Endothelial cell (in vitro differentiated cells): ENCODE measurements at places on chromosomes 12 and 14.
A peak's percentile ranks its signal among the peaks of the same experiment; 100 is the strongest.

DNA sequence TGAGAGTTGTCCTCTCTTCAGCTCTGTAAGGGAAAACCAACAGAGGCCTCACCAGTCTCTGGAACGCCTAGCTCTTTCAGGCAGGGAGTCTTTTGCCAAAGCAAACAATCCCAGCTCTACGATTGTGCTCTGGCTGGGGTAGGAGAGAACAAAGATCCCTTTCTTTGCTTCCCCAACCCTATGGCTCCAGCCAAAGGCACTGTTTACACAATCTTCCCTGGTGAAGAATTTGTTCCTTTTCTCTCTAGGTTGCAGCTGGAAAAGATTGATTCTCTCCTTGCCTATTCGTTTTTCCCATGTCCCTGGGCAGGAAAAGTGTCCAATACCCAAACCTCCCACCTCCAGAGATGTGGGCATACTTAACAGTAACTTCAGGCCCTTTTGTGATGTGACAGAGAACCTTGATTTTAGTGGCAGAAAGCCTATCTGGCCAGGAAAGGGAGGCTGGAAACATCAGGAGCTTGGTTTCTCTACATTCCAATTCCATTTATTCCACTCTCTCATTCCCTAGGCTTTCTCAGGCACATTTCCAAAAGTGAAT, 16.8 kb downstream of the ATP5MC2 start:
- no peaks in the 10 kb centered on the region for H3K27me3 ChIP-seq
- peak overlapping the region; percentile 86 for H3K27ac ChIP-seq
- H3K4me3 ChIP-seq = no peak overlapping the region
- peaks cover 17% of the 10 kb centered on the region for H3K36me3 ChIP-seq

GRCh38 chr12:82057770-82058169, 298.6 kb upstream of the PPFIA2 start:
- DNase-seq = no peak
- H3K36me3 ChIP-seq = no peaks in the 10 kb centered on the region
- H3K27me3 ChIP-seq = no peaks in the 10 kb centered on the region
- no peak overlapping the region for H3K27ac ChIP-seq
- no peak overlapping the region for H3K4me3 ChIP-seq

DNA sequence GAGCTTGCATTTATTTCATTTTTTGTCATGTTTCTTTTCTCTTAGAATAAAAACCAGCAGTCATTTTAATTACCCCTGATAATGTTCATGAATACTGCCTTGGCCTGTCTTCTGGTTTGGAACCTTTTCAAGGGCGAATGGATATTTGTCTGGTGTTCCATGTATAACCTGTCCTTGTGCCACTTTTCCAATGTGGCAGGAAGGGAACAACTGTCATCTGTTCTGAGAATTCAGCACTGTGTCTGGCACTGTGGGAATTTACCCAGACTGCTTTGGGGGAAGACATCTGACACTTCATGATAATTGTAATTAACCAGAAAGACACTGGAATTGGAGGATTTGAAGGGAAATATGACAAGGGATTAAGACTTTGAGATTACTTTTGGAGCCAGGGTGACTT, 352.8 kb downstream of the APAF1 start:
- H3K4me1 ChIP-seq = no peaks in the 10 kb centered on the region
- H3K36me3 ChIP-seq = no peaks in the 10 kb centered on the region
- H3K27ac ChIP-seq = no peak overlapping the region
- H3K4me3 ChIP-seq = no peak overlapping the region

GRCh38 chr12:7042842-7043241, 17.7 kb upstream of the C1S start:
- H3K4me3 ChIP-seq = no peak overlapping the region
- H3K4me1 ChIP-seq = peaks cover 17% of the 10 kb centered on the region
- H3K27ac ChIP-seq = no peak overlapping the region

DNA sequence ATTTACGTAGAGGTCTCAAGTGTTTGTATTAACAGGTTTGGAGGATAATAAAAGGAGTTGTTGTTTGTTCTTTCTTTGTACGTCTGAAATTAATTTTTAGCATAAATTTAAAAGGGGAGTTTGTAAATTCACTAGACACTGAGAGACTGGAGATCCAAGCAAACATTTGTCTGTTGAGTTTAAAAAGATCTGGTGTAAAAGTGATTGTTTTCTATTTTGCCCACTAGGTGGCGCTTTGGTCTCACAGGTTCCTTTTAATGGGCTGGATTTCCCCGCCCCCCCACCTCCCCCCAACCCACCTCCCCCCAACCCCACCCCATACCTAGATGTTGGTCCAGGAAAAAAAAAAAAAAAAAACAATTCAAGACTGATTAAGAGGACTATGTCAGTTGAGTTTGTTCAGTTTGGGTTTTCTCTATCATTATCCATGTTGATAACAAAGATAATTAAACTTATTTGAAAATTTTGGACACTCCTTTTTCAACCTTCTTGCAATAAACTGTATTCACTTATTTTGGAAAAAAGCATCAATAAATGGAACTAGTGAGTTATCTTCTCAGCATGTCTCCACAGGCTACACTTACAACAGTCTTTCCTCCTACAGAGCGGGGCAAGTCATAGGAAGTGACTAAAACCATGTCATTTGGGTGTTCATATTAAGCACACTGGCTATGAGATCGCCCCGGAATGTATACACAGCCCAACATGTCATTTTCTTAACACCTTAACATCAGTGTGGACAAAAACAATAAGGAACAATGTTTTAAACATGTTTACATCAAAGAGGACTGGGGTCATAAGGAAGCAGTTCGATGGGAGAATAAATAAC, 841.1 kb downstream of the NRXN3 start:
- DNase-seq = peak; percentile 28
- H3K27me3 ChIP-seq = no peaks in the 10 kb centered on the region
- H3K27ac ChIP-seq = no peak overlapping the region
- peaks cover 3% of the 10 kb centered on the region for H3K4me1 ChIP-seq
- H3K36me3 ChIP-seq = no peaks in the 10 kb centered on the region

GRCh38 chr14:81176241-81176640, 44.5 kb downstream of the GTF2A1 start:
- H3K27me3 ChIP-seq = peaks cover 2% of the 10 kb centered on the region
- H3K27ac ChIP-seq = no peak overlapping the region
- H3K4me1 ChIP-seq = no peaks in the 10 kb centered on the region
- no peak overlapping the region for H3K4me3 ChIP-seq

GRCh38 chr12:31773867-31774266, 45.0 kb upstream of the AMN1 start:
- peaks cover 18% of the 10 kb centered on the region for H3K4me1 ChIP-seq
- H3K27ac ChIP-seq = no peak overlapping the region
- no peak for DNase-seq
- no peak overlapping the region for H3K4me3 ChIP-seq
- H3K27me3 ChIP-seq = peaks cover 2% of the 10 kb centered on the region
- peaks cover 4% of the 10 kb centered on the region for H3K36me3 ChIP-seq

DNA sequence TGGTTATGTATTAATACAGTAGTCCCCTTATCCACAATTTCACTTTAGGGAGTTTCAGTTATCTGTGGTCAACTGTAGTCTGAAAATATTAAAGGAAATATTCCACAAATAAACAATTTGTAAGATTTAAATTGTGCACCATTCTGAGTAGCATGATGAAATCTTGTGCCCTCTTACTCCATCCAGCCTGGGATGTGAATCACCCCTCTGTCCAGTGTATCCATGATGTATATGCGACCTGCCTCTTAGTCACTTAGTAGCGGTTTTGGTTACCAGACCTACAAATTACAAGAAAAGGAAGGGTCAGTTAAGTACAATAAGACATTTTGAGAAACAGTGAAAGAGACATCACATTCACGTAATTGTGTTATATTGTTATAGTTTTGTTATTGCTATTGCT, 39.9 kb upstream of the MDGA2 start:
- H3K4me1 ChIP-seq = no peaks in the 10 kb centered on the region
- DNase-seq = no peak
- peaks cover 4% of the 10 kb centered on the region for H3K27me3 ChIP-seq
- H3K27ac ChIP-seq = no peak overlapping the region
- no peaks in the 10 kb centered on the region for H3K36me3 ChIP-seq

- H3K4me3 ChIP-seq = peak overlapping the region; percentile 31
- no peak overlapping the region for H3K27ac ChIP-seq
- peaks cover 11% of the 10 kb centered on the region for H3K27me3 ChIP-seq
- no peak for DNase-seq
- H3K4me1 ChIP-seq = peaks cover 37% of the 10 kb centered on the region
Measured at GRCh38 chr14:23104070-23104590, 659 bp downstream of the CIROP start.

DNA sequence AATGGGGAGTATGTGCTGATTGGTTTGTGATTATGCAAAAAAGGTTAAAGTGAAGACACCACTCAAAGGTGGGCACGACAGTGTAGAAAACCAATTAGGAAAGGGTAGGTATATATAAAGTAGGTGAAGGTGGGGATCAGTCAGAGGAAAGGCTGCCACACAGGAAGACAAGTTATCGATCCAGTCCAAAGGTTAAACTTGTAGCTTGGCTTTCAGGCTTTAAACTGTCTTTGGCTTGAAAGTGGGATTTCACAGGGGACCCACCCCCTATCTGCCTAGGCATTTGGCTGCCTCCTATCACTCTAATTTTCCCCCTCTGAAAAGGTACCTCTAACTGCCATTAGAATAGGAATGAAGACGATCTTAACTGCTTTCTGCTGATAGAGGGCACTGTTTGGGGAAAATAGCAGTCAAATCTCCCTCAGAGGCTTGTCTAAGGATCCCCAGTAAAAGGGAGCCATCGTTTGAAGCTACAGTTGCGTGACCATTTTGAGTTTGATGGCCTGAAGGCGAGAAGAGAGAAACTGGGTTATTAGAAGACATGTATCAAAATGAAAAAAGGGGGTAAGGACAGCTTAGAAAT, 250.2 kb downstream of the GPHN start:
- no peak overlapping the region for H3K27ac ChIP-seq
- DNase-seq = no peak
- no peaks in the 10 kb centered on the region for H3K36me3 ChIP-seq
- no peaks in the 10 kb centered on the region for H3K27me3 ChIP-seq

- peaks cover 8% of the 10 kb centered on the region for H3K4me1 ChIP-seq
- H3K27me3 ChIP-seq = no peaks in the 10 kb centered on the region
- no peak for DNase-seq
- H3K4me3 ChIP-seq = no peak overlapping the region
- no peaks in the 10 kb centered on the region for H3K36me3 ChIP-seq
- H3K27ac ChIP-seq = no peak overlapping the region
Measured at GRCh38 chr12:69686731-69687130, 12.4 kb downstream of the BEST3 start.

GRCh38 chr12:52822771-52823510, 9.0 kb upstream of the KRT4 start:
- H3K27me3 ChIP-seq = peaks cover 5% of the 10 kb centered on the region
- DNase-seq = no peak
- no peaks in the 10 kb centered on the region for H3K4me1 ChIP-seq
- H3K27ac ChIP-seq = no peak overlapping the region
- H3K4me3 ChIP-seq = no peak overlapping the region

DNA sequence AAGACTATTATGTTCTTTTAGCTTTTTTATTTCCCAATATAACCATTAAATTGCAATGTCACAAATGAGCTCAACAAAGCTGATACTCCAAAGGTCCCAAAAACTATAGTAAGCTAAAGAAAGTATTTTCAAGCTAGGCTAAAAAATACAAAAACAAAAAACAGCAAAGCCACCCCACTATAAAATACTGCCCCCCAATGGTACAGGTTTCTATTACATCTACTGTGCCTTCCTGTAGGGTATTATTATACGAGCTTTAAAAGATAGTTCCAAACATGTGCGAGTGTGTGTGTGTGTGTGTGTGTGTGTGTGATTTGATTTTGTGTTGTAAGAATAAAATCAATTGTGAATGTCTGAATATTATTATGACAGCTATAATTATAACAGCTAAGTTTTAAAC, 1.1 kb downstream of the IFNG start:
- peaks cover 2% of the 10 kb centered on the region for H3K4me1 ChIP-seq
- H3K4me3 ChIP-seq = no peak overlapping the region
- H3K27ac ChIP-seq = no peak overlapping the region
- peak; percentile 6 for DNase-seq

- peaks cover 37% of the 10 kb centered on the region for H3K4me1 ChIP-seq
- DNase-seq = peak; percentile 96
- H3K4me3 ChIP-seq = peak overlapping the region; percentile 97
- peaks cover 21% of the 10 kb centered on the region for H3K27me3 ChIP-seq
- peak overlapping the region; percentile 96 for H3K27ac ChIP-seq
Measured at GRCh38 chr12:46370792-46371717, 1.5 kb downstream of the SLC38A2 start.

- peaks cover 2% of the 10 kb centered on the region for H3K27me3 ChIP-seq
- H3K4me3 ChIP-seq = peak overlapping the region; percentile 37
- H3K4me1 ChIP-seq = peaks cover 61% of the 10 kb centered on the region
Measured at GRCh38 chr12:63949902-63950301, 105.4 kb downstream of the SRGAP1 start.

DNA sequence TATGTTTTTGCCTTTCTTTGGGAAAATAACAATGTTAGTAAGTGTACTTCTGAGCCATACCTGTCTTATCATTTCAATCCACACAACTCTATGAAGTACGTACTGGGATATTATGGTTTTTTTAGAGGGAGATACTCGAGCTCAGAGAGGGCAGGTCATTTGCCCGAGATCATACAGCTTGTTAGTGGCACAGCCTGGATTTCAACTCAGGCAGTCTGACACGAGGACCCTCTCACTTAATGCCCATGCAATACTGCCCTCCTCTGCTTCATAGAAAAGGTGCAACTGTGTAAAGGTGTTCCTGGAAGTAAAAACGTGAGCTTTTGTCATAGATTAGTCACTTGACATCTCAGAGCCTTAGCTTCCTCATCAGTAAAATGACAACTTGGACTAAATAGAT, 128.0 kb downstream of the NDUFA12 start:
- no peak overlapping the region for H3K4me3 ChIP-seq
- DNase-seq = peak; percentile 29
- peaks cover 4% of the 10 kb centered on the region for H3K36me3 ChIP-seq
- peaks cover 19% of the 10 kb centered on the region for H3K4me1 ChIP-seq
- no peak overlapping the region for H3K27ac ChIP-seq
- peaks cover 8% of the 10 kb centered on the region for H3K27me3 ChIP-seq

DNA sequence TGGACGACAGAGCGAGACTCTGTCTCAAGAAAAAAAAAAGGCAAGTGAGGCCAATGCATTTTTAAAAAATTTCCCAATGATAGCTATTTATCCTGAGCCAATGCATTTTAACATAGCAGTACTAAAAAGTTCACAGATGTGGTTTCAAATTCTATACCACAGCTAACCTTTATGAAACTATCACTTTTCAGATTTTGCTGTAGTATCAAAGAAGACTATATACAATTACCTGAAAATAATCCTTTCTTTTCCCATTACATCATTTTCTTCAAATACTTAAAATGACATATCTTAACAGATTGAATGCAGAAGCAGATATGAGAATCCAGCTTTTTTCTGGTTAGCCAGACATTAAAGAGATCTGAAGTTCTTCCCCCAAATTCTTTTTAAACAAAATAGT, 13.2 kb downstream of the ATF7 start:
- peaks cover 12% of the 10 kb centered on the region for H3K4me1 ChIP-seq
- no peaks in the 10 kb centered on the region for H3K27me3 ChIP-seq
- no peaks in the 10 kb centered on the region for H3K36me3 ChIP-seq

- H3K27ac ChIP-seq = no peak overlapping the region
- no peak for DNase-seq
- no peaks in the 10 kb centered on the region for H3K27me3 ChIP-seq
- H3K4me3 ChIP-seq = no peak overlapping the region
- H3K4me1 ChIP-seq = no peaks in the 10 kb centered on the region
- H3K36me3 ChIP-seq = no peaks in the 10 kb centered on the region
Measured at GRCh38 chr12:43816168-43816567, 10.1 kb upstream of the TWF1 start.
